NCI-H1048 (cell line): ENCODE measurements at places on chromosomes 11 and 22.

- no peak for DNase-seq
These were observed 223.1 kb upstream of the B3GAT1 start for GRCh38 chr11:134634897-134635831.

- no peak for DNase-seq
These were observed 5.2 kb downstream of the SBF1 start for GRCh38 chr22:50469377-50470305.

DNA sequence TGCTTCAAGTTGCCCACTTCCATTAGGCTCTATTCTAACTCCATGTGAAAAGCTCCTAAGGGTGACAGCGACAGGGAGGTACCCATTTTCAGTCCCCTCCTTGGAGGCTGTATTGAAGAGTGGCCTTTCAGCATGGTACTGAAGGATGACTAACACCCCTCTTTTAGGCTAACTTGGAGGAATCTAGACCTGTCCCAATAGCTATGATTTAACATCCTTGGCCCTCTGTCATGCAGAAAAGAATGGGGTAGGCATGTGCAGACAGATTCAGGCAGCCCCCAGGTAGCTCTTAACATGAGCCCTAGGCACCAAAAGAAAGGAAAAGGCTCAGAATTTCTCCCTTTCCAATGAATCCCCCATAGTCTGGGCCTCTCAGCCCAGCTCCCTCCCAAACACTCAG is 89.3 kb upstream of the AMOTL1 start:
- no peak for DNase-seq

DNA sequence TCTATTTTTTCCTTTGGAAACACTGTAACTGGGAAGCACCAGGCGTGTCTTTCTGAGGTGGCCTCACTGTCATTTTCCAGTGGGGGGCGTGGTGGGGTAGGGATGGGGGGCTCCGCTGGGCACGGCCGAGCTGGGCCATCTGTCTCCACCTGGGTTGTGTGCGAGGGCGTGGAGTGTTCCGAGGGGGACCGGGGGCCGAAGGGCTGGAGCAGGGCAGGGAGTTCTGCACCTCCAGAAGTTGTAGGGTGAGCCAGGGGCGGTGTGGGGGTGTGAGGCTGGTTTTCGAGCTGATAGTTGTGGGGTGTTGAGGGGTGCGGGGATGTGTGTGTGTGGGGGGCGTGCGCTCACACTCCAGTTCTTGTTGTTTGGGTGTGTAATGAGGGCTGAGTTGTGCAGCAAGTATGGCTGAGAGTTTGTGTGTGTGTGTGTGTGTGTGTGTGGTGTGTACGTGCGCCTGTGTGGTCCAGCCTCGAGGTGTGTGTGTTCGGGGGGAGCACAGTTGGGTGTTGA is 10.8 kb downstream of the YPEL4 start:
- no peak for DNase-seq

- DNase-seq: no peak
These were observed 131.1 kb downstream of the RASSF10 start for GRCh38 chr11:13140028-13140870.

DNA sequence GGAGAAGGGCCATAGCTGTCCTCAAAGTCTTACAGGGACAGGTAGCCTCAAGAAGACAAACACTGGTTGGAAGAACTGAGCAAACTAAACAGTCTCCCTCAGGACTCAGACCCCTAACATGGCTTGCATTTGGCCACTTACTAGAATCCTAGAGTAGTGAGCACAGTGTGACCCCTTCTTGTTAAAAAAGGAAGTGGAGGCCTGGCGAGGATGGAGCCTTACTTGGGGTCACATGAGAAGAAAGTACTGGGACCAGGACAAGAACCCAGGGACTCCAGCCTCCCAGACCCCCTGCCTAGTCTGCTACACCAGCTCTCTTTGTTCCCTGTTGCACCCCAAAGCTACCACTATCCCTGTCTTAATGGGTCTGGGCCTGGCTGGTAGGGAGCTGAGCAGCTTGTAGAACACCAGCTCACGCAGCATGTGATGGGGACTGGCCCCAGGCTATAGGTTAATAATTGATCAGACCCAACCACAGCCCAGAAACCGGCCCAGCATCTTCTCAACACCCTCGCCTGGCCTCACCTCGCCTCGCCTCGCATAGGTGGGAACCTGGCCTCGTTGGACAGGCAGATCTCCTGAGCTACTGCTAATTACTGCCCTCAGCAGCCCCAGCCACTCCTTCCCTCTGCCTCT is 17.6 kb downstream of the DGAT2 start:
- DNase-seq: no peak

DNA sequence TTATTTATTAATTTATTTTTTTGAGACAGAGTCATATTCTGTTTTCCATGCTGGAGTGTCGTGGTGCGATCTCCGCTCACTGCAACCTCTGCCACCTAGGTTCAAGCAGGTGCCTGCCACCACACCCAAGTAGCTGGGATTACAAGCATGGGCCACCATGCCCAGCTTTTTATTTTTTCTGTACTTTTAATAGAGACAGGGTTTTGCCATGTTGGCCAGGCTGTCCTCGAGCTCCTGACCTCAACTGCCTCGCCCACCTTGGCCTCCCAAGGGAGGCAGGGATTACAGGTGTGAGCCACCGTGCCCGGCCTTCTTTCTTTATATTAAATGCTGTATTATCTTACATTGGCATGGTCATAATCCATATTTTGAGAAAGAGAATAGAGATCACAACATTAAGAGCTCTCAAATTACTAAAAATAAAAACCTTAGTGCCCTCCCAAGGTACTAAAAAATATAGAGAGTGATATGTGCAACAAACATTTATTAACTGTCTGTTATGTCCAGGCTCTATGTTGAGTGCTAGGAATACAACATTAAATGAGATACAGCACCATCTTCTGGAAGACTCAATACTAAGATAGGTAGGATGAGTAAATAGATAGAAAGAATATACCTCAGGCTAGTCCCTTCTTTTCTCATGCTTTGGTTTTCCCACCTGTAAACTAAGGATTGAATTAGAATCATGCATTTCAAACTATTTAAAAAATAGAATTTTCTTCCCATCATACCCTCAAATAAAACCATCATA is 84.1 kb downstream of the BBOX1 start:
- DNase-seq: no peak

DNA sequence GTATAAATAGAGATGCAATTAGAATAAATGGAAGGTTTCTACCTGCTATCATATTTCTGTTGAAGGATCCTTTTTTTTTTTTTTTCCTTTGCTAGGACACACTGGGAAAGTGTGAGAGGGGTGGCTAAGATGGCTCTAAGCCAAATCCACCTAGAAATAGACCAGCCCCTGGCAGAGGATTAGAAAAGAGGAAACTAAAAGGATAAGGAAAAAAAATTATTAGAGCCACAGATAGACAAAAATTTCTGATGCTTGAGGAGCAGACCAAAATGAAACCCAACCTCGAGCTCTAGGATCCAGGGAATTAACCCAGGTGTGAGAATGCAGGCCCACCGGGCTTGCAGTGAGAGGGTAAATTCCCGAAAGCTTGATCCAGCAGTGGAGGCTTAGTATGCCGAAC is 262.3 kb downstream of the CADM1 start:
- no peak for DNase-seq

- no peak for DNase-seq
These were observed 5.1 kb upstream of the CACNA1I start for GRCh38 chr22:39565414-39565944.

DNA sequence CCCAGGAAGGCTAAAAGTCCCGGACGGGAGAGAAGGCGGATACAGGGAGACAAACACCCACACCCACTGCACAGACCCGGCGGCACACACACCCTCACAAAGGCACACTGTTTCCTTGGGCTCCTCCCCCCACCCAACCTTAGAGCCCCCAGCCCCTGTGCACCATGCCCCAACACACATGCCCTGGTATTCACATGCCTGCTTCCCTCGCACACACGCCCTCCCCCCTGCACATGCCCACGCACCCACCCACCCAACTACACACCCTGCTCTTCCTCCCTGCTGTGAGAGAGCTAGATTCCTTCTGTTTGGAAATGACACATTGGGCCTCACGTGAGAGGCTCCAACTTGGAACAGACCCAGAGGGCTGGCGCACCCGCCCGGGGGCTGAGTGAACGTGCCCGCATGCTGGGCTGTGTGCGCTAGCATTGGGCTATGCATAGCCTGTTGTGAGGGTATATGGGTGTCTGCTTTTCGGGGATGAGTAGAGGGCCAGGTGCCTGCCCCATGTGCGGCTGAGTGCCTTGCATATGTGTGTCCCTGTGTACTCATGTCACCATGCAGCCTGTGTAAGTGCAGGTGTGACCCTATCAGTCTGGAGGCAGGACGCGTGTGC is 518 bp upstream of the CHRM1 start:
- no peak for DNase-seq

- no peak for DNase-seq
These were observed 4.6 kb downstream of the SLN start for GRCh38 chr11:107707215-107707671.

DNA sequence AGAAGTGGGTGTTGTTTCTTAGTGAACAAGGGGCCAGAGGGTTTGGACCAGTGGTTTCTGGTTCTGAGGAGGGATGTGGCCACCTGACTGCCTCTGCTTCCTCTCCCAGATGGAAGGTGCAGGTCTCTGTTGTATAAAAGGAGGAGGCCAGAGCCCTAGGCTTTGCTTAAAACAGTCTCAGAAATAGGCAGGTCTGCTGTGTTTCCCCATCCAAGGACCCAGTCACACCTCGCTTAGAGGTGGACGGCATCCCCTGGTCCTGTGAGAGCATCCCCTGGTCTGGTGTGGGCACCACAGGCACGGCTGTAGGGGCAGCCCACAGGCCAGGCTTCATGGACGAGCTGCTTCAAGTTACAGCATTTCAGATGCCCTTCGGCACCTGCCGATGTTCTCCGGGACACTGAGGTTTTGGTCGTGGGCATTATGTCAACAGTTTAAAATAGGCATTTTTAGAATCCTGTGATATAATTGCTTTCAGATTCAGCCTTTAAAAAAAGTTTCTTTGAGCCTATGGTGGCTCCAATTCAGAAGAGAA is 45.7 kb upstream of the SHANK2 start:
- no peak for DNase-seq

DNA sequence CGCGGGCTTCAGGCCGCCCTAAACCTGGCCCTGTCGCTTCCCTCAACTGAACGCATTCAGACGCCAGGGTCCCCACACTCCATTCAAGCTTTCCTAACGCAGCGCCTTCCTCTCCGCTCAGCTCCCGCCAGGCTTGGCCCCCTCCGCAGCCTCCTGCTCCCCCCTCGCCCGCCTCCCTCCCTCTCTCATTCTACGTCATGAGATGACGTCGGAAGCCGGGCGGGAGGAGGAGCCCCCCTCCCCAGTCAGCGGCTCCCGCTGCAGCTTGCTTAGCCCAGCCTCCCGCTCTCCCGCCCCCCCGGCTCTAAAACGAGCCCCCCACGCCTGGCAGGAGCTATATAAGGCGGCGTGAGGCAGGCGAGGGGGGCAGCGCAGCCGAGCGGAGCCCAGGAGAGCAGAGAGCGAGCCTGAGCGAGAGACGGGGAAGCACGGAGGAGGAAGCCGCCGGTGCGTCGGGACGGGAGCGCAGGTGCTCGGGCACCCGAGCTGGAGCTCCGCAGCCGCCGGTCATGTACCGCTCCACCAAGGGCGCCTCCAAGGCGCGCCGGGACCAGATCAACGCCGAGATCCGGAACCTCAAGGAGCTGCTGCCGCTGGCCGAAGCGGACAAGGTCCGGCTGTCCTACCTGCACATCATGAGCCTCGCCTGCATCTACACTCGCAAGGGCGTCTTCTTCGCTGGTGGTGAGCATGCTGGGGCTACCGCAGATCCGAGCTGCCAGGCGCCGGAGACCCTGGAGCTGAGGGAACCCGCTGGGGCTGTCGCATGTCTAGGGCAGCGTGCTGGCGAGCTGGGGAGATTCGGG is at the start of gene NPAS4:
NPAS4 (plus strand) TSS at position 365 of the 806 bp plus-strand sequence; CDS start at position 510, 145 bp downstream.
- no peak for DNase-seq

DNA sequence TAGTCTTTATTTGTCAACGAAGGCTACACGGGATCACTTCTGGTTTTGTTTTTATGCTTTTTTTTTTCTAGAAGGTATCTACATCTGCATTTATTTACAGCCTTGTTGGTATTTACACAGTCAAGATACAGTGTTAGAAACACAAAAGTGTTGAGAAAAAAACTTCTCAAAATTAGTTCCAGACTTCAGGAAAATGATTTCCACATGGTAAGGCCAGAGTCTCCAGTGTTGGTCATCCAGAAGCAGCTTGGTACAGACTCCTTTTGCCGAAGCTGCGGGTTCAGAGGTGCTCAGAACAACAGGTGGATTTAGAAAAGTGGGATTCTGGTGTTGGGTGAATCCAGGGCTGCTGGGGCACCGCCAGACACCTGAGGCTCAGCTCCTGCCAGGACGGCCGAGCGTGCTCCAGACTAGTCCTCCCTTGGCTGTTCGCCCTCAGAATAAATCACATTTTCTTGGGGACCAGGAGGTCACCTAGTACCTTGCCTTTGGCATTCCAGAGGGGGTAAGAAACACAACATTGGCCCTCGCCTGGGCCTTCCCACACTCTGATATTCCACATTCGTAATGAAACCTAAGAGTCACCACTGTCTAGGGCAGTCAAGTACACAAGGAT is 78.7 kb upstream of the NARS2 start:
- DNase-seq: no peak

GRCh38 chr11:21768388-21768787 is 424.5 kb upstream of the ANO5 start:
- no peak for DNase-seq

DNA sequence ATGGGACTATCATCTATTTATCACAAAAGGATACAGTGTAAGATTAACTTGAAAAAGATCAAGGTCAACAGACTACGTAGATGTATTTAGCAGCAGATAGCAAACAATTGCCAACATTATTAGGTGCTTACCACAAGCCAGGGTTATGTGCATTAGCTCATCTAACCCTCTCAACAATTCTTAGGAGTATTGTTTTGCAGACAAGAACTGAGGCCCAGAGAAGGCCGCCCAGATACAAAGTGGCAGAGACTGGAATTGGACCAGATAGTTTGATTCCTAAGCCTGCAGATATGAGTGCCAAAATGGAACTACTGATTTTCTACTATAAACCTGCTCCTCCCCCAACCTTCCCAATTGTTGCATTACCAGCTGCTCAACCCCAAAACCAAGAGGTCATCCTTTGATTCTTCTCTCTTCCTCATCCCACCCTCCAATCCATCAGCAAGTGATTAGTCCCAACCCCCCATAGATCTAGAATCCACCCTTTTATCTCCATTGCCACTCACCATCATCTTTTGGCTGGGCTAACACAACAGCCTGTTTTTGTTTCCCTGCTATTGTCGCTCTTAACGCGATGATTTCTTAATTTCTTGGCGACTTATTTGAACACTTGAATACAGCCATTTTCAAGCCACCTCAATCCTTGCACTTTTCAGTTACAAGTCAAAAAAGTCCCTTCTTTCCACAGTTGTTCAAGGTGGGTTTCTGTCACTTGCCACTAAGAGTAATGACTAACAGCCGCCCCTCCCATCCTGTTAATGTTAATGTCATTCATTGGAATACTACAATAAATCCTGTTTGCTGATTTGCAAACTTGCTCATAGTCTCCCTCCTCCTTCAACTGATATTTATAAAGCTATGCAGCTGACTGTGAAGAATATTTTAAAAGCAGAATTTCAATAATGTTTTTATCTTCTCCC is 2.7 kb downstream of the TMEM123 start:
- no peak for DNase-seq

GRCh38 chr22:49507607-49508292 is 319.9 kb downstream of the BRD1 start:
- no peak for DNase-seq

GRCh38 chr11:12163181-12163941 is 53.0 kb downstream of the MICAL2 start:
- no peak for DNase-seq
